ENCODE measurements at places on chromosomes 16 and 17.
A peak's percentile ranks its signal among the peaks of the same experiment; 100 is the strongest.

GRCh38 chr17:77288115-77288619, 147.4 kb downstream of the SEC14L1 start:
- DNase-seq, result no peak

GRCh38 chr16:56366945-56367344, 58.4 kb downstream of the AMFR start:
- DNase-seq, result no peak

DNA sequence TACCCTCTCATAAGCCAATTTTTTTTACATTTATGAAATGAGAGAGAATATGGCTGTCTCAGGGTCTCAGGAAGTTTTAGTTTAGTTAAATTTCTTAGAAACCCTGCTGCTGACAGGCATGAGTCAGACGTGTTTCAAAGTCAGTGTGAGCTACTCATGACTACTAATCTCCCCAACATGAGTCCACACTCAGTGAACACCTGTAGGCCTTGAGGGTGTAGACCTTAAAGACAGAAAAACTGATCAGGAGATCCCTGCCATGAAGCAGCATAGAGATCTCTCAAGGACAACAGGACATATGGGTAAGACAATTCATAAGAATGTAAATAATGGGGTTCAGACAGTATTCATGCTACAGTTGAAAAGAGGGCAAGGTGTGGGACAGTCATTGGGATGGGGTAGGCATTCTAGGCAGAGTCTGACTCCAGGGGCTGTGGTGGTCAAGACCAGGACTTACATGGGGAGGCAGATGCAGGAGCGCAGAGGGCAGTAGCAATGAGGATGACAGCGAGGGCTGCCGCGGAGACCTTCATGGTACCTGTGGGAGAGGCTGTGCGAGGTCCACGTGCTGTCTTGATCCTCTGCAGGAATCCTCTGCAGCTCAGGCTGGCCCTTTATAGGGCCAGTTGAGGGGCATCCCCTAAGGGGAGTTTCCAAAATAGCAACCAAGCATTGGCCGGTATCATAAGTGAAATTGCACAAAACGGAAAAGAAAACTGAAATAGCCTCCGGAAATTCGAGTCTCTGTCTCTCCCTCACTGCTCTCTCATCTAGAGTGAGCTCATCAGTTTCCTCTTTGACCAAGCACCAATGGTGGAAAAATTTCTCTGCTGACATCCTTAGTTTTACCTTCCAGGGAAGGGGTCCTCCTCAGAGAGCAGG, at the start of gene CCL5:
Gene CCL5 (minus strand): TSS at position 588 of the 882 bp plus-strand sequence.
- no peak for DNase-seq

- DNase-seq, result peak; percentile 57
Observed at GRCh38 chr16:27867122-27868110, 196.1 kb downstream of the GSG1L start.

GRCh38 chr16:24846548-24847357, 990 bp downstream of the SLC5A11 start:
- DNase-seq, result no peak

DNA sequence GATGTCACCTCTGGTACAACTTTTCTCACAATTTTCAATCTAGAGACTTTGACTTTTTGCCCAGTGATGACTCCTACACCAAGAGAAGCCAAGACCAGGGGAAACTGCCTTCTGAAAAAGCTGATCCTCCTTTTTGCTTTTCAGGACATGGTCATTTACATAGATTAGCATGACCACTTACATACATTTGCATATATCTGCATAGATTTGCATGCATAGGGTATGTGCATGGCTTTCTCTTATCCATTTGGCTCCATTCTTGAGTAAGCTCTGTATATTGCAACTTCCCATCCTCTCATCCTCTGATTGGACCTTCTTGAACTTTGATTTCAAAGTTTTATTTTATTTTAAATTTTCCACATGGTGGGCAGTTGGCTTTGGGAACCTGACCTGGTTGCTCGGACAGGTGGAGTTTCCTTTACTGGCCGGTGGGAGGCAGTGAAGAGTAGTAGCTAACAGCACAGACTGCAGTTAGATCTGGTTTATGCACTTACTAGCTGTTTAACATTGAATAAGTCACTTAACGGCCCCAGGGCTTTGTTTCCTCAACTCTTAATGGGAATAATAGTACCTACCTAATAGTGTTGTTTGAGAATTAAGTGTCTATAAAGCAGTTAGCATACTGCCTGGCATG, 92.9 kb downstream of the GPR139 start:
- no peak for DNase-seq

DNA sequence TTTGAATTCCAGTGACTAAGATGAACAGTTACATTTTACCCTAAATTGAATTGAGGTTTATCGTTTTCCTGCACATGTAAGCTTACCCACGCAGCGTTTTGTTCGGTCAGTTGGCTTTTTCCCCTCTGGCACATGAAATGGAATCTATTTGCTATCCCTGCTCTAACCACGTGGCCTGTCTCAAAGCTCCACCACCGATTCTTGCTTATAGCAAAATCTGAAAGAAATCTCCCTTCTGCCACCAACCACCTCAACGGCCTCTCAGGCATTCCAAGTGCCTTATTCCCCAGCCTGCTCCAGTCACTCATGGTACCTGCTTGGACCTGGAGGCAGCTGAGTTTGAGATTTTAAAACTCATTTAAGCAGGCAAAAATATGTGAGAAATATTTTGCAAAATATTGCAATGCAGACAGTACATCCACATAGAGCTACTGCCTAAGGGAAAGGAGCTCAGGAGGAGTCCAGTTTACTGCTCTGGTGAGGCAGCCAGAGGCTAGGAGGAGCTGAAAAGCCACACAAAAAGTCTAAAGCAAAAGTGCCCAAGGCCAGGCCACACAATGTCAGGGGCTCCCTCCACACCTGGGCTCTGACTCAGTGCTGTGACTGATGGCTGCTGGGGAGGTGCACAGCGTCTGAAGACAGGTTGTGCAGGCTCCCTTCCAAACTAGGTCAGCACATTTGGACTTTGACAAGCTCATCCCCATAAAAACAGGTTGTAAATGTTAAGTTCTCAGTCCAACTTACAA, 26.4 kb downstream of the ARHGAP17 start:
- DNase-seq, result no peak

DNA sequence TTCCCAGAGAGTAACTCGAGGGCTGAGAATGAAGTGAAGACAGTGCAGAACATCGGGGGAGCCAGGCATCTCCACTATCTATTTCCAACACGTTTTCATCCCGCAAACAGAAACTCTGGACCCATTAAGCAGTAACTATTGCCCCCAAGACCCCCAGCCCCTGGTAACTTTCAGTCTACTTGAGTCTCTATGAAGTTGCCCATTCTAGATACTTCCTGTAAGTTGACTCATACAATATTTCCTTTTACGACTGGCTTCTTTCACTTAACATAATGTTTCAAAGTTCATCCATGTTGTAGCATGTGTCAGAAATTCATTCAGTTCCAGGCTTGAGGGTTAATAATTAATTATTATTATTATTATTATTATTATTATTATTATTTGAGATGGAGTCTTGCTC, 19.5 kb downstream of the MYO15B start:
- no peak for DNase-seq

- DNase-seq, result no peak
Observed at GRCh38 chr16:65099607-65100006, 22.3 kb downstream of the CDH11 start.

DNA sequence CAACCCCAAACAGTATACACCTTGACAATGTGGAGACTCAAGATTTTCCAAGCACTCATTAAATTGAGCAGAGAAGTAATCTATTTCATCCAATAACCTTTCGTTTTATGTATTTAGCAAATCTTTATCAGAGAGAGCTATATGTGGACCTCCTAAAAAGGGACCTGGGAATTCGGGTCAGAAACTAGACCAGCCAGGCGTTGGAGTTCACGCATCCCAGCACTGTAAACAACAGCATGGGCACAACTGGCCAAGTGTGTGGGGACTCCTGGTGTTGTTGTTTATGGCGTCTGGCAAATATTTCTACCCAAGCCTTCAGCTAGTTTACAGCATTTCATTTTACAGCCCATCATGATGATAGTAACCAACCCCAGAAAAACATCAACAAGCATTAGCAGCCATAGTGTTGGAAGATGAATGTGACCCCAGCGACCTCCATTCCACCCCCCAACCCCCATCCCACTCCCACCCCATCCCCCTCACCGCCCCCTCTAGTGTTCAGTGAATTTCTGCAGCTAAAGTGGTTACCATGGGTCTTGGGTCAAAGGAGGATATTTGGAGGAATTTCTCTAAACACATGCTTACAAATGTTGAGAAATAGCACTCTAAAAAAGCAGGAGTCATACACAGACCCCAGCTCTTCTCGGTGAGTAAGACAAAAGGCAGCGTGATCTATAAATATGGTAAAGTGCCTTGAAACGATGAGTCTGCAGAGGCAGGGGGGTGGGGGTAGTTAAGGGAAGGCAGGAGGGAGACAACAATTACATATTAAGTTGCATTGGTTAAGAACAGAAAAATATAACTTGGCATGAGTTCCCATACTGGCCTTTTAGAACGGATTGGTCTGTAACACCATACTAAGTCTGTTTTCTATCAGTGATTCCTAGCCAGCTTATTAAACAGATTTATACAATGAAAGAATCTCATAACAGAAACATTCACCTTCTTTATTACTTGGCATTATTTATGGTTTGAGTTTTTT, 91.4 kb upstream of the TBX2 start:
- DNase-seq, result no peak

GRCh38 chr16:54389836-54390494, 103.4 kb upstream of the IRX3 start:
- no peak for DNase-seq

DNA sequence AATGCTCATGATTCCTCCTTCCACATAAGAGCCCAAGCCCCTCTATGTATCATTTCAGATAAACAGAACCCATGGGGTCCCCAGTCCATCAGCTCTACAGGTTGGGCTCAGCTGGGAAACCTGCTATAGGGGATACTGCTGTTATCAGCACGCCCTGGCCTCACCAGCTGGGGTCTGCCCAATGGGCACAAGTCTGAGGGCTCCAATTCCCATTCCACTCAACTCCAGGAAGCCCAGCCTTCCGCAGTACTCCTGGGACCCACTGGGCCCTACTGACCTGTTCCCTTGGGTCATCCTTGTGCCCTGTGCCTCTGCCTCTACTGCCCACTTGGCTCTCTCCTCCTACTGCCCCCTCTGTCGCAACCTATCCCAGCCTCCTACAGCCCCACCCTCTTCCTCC, 16.2 kb upstream of the XYLT2 start:
- no peak for DNase-seq

DNA sequence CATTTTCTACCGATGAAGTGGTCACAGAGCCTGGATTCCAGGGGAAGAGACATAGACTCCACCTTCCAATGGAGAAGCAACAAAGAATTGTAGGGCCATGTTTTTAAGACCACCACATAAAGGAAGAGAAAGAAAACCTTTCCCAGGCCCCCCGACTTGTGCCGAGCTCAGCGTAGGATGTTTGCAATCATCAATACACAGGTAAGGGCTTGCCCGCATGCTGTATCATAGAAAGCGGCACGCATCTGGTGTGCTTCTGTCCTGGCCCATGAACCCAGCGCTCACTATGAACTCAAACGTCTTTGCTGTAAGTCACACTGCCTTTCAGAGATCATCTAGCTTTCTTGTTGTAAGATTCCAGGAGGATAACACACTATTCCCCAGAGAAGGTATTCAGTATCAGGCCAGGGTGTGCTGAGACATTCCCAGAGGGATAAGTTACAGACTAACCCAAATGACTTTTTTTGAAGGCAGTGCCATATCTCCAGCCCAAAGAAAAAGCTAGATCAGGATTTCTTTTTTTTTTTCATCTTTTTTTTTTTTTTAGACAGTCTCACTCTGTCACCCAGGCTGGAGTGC, 79.5 kb upstream of the RPL38 start:
- no peak for DNase-seq

- DNase-seq, result no peak
Observed at GRCh38 chr16:81238296-81239011, at the start of gene BCO1. BCO1 (plus strand) TSS chr16:81238689; CDS start chr16:81238909, 220 bp downstream.

DNA sequence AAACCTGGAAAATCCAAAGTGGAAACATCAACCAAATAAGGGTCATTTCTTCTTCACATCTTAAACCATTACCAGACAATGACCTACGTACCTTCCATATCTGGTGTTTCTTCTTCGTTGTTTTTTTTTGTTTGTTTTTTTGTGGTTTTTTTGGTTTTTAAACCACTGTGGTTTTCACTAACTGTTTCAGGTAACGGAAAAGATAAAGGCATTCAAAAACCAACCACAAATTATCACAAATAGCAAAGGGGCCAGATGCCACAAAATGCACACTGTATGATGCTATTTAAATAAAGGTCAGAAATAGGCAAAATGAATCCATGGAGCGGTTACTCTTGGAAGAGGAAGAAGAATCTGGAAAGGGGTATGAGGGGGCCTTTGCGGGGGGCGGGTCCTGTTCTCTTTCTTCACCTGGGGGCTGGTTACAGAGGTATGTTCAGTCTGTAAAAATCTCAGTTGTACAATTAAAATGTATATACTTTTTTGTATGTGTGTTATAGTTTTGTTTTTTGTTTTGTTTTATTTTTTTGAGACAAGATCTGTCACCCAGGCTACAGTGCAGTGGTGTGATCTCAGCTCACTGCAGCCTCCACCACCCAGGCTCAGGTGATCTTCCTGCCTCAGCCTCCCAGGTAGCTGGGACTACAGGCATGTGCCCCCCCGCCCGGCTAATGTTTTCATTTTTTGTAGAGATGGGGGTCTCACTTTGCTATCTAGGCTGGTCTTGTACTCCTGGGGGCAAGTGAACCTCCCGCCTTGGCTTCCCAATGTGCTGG, 29.6 kb downstream of the LITAF start:
- no peak for DNase-seq

GRCh38 chr17:70624211-70624610, 454.9 kb downstream of the KCNJ2 start:
- no peak for DNase-seq

GRCh38 chr16:57301126-57301817, 16.8 kb upstream of the PLLP start:
- DNase-seq, result no peak

- DNase-seq, result no peak
Observed at GRCh38 chr16:89325861-89326471, 108.5 kb downstream of the ZNF778 start.

DNA sequence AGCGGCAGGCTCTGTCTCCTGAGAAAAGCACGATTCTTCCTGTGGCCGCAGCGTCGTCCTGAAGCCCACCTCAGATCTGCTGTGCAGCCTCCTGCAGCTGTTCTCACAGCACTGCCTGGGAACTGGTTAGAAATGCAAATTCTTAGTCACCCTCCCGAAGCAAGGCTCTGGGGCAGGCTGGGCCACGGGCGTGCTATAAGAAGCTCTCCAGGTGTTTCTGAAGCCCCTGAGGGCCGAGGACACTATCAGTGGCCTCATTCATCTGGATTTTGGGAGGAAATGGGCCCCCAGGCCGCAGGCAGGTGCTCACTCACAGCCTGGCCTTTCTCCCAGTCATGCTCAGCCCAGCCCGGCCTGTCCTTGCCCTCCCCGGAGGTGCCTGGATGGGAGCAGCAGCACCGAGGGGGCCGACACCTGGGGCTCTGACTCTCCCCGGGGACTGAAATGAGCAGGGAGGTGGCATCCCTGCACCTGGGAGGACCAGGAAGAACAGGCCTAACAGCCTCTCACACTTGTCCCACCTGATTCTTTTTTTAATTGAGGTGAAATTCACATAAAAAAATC, 10.4 kb upstream of the NLRC3 start:
- DNase-seq, result no peak
